ENCODE measurements at places on chromosomes 3 and 15.

- no peak for DNase-seq
Measured at GRCh38 chr3:64917914-64918453, 230.2 kb upstream of the ADAMTS9 start.

GRCh38 chr15:89801471-89802195 lies 13.0 kb downstream of the ANPEP start:
- DNase-seq: no peak

- no peak for DNase-seq
Measured at GRCh38 chr3:27699067-27699466, 23.1 kb downstream of the EOMES start.

GRCh38 chr15:85722374-85723152 lies 72.2 kb downstream of the KLHL25 start:
- DNase-seq: no peak

DNA sequence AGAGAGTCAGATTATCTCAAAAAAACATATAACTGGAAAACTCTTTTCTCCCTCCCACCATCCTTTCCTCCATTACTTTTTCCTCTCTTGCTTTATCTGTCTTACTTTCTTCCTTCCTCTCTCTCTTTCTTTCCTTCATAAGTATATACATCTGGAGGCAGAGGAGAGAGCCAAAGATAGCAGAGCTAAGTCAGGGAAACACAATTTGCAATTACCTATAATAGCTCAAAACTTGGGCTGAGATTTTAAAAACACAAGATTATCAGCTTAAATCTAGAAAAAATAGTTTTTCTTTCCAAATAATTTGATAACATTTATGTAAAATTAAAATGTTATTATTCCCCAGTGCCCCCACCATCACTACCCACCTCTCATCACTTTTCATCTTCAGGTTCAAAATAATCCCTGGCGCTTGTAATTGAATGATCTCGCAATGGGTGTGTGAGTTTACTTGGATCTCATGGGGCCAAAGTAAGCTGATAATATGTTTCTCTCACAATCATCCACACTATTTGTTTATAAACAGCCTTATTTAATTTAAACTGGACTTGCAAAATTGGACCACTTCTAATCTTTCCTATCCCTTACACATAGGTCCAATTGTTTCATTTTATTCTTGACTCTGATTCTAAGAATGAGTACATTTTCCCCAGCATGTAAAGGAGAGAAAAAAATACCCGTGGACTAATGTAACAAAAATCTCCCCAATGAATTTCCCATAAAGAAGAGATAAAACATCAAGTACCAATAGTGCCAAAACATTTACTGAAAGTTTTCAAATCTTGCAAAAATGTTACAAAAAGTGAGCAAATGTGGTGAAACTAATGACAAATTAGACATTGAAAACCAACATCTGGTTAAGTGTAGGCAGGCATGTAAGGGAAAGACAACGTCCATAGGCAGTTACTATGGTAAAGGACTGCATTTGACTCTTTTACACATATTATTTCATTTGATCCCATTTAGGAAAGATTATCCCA lies 236.9 kb downstream of the DTWD1 start:
- DNase-seq: no peak

DNA sequence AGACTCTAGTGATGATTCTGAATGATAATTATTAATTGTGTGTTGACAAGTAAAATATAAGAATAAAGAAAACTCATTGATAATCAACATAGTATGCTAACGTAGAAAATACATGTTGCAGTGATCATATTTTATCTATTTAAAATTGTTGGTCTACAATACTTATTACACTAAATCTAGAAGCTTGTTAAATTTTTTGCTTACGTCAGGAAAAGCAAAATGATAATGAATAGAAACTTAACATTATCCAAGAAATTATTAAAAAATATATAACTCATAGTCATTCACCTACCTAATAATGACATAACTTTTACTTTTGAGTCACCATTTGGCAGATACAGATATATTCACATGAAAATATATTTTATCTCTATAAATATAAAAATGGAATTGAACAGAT lies 984.1 kb downstream of the PLOD2 start:
- DNase-seq: no peak

DNA sequence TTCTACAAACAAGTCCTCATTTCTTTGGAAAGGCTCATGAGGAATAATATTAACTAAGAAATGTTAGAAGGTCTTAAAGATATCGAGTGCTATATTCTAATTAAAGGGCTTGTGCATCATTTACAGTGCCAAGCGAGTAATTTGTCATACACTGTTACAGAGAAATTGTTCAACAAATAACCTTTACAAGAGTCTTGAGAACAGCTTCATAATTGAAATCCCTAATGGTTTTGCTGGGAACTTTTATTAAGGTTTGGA lies 209.5 kb downstream of the MECOM start:
- DNase-seq: no peak

Measured in NCI-H69 (cell line).